ENCODE measurements at places on chromosomes 4 and X.

GRCh38 chr4:11471618-11472017 lies 42.9 kb upstream of the HS3ST1 start:
- H3K4me3 ChIP-seq: no peak overlapping the region
- no peak for DNase-seq
- H3K36me3 ChIP-seq: no peaks in the 10 kb centered on the region
- H3K27me3 ChIP-seq: no peaks in the 10 kb centered on the region
- no peak overlapping the region for H3K27ac ChIP-seq

GRCh38 chrX:22746081-22746480 lies 253.7 kb upstream of the DDX53 start:
- no peak overlapping the region for H3K4me3 ChIP-seq
- no peaks in the 10 kb centered on the region for H3K36me3 ChIP-seq
- H3K4me1 ChIP-seq: peaks cover 6% of the 10 kb centered on the region
- no peak for DNase-seq
- H3K27me3 ChIP-seq: no peaks in the 10 kb centered on the region

DNA sequence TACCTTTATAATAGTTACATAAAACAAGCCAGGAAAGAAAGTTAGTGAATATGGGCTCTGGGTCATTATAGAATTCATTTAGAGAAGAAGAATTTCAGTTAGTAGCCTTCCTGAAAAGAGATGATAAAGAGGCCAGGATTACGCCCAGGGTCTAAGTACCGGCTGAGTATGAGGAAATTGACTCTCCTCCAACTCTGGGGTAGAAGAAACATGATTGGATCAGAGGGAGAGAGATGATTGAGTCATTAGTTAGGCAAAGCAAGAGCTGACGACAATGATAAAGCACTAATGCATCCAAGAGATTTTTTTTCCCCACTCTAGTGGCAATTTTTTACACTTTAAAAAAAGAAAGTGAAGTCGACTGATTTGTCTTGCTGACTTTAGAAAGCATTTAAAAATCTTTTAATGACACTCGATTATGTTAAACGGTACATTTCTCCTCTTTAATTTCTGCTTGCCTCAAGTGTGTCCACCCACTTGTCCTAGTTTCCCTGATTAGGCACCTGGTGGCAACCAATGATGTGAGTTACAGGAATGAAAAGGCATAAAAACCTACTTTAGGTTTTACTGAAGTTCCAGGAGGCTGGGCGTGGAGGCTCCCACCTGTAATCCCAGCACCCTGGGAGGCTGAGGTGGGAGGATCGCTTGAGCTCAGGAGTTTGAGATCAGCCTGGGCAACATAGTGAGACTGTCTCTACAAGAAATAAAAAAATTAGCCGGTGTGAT lies 37.3 kb upstream of the IGFBP7 start:
- H3K36me3 ChIP-seq: no peaks in the 10 kb centered on the region
- peaks cover 29% of the 10 kb centered on the region for H3K4me1 ChIP-seq
- H3K27me3 ChIP-seq: no peaks in the 10 kb centered on the region
- no peak overlapping the region for H3K27ac ChIP-seq
- DNase-seq: no peak

DNA sequence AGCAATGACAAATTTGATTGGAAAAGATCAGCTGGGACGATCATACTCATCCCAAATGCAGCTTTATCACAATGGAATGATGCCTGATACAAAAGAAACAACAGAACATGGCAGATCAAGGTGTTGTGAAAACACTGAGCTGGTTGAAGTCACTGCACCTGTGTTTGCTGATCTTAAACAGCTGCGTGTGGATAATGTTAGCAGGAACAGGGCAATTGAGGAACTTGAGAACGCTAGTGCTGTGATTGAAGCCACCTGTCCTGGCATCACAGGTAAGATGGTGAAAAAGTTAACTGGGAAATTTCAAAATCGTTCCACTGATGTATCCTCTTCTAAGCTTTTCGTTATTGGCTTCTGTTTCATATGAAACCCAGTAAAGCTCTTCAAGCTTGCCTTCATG lies 27.4 kb upstream of the SOD3 start:
- no peaks in the 10 kb centered on the region for H3K27me3 ChIP-seq
- DNase-seq: no peak
- no peaks in the 10 kb centered on the region for H3K36me3 ChIP-seq
- H3K4me3 ChIP-seq: no peak overlapping the region

DNA sequence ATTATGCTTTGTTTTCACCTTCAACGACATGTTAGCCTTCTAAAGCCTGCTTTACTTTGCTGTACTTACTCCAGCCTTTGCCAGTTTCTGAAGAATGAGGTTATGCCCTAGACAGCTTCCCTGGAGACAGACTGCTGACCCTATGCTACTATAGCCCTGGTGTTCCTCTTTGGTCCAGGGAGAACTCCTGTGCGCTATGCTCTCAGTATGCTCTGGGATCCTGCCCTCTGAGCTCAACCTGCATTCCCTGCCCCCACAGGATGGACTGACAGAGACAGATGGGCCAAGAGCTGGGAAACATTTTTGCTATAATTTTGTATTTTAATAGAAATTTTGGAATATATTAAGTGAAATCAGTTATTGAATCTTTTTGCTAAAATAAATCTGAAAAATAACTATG lies 425.9 kb downstream of the TMA16 start:
- H3K27me3 ChIP-seq: no peaks in the 10 kb centered on the region
- H3K36me3 ChIP-seq: no peaks in the 10 kb centered on the region
- H3K27ac ChIP-seq: no peak overlapping the region
- H3K4me1 ChIP-seq: no peaks in the 10 kb centered on the region

DNA sequence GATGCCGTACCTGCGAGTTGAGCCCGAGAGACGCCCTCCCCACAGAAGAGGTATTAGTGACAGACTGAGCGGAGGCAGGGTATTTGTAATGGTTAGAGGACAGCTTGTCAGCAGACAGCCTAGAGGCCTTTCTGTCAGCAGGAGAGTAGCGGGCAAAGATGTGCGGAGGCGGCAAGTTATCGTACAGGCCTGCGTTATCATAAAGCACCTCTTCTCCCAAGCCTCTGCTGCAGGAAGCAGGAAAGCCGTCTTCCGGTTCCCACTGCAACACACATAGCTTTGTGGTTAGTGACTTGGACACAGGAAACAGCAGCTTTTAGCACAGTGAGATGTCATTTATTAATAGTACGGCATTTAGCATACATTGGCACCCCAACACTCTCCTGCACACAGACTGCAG lies 158.3 kb downstream of the AFAP1 start:
- peak overlapping the region; percentile 86 for H3K27ac ChIP-seq
- no peak overlapping the region for H3K4me3 ChIP-seq
- no peaks in the 10 kb centered on the region for H3K27me3 ChIP-seq
- peaks cover 64% of the 10 kb centered on the region for H3K36me3 ChIP-seq

GRCh38 chrX:53125506-53125905 lies 31.6 kb downstream of the KANTR start:
- H3K4me3 ChIP-seq: no peak overlapping the region

DNA sequence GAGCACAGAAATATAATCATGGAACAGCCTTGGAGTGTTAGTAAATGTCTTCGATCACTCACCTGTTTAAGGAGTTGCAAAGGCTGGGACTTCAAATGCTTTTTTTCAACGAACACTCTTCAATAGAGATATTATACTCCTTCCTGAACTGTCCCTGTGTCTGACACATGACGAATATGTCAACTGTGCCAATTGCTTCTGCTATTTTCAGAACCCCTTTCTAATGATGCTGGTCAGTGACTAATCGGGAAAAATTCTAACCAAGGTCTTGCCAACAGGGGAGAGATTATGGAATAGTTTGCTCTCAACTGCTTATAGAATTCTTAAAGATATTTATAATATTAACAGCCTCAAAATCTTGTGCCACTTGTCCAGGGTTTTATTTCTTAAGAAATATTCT lies 8.5 kb upstream of the KLHL34 start:
- H3K4me3 ChIP-seq: no peak overlapping the region
- no peaks in the 10 kb centered on the region for H3K4me1 ChIP-seq
- no peaks in the 10 kb centered on the region for H3K36me3 ChIP-seq
- peaks cover 3% of the 10 kb centered on the region for H3K27me3 ChIP-seq
- no peak overlapping the region for H3K27ac ChIP-seq

GRCh38 chrX:16444353-16444752 lies 205.6 kb upstream of the S100G start:
- no peak overlapping the region for H3K4me3 ChIP-seq
- H3K36me3 ChIP-seq: no peaks in the 10 kb centered on the region
- peaks cover 19% of the 10 kb centered on the region for H3K4me1 ChIP-seq
- no peak for DNase-seq

DNA sequence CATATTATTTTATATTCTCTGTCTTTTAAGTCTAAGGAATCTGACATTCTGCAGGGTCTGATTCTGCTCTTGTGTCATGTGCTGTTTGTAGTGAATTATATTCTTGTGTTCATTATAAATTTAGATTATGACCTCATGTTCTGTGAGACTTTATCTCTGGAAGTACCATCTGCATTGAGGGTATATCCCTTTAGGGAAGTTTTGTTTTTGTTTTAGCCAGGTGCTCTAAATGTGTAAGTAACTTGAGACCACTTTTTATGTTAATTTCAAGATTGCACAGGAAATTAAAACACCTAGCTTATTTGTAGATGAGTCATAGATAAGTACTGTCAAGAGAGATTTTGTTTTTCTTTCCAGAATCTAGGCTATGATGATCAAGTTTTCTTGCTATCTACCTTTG lies 35.0 kb upstream of the DKK2 start:
- H3K27ac ChIP-seq: no peak overlapping the region
- H3K27me3 ChIP-seq: peaks cover 3% of the 10 kb centered on the region
- no peak overlapping the region for H3K4me3 ChIP-seq

DNA sequence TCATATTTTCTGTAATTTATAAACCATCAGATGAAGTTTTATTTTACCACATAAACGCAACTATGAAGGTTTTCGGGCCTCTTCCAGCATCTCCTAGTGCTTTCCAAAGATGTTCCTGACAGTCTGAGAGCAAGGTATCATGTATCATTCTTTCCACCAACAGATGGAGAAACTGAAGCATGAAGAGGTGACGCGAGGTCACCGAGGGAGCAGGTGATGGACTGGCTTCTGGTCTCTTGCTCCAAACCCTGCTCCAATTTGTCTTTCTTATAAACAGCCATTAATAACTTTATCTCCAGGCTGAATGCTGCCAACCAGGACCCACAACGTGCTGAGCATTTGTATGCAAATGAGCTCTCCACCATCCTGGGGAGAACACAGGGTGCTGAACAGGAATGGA lies 86.3 kb upstream of the MAML3 start:
- no peaks in the 10 kb centered on the region for H3K27me3 ChIP-seq
- no peak for DNase-seq
- H3K4me3 ChIP-seq: no peak overlapping the region
- no peaks in the 10 kb centered on the region for H3K36me3 ChIP-seq

DNA sequence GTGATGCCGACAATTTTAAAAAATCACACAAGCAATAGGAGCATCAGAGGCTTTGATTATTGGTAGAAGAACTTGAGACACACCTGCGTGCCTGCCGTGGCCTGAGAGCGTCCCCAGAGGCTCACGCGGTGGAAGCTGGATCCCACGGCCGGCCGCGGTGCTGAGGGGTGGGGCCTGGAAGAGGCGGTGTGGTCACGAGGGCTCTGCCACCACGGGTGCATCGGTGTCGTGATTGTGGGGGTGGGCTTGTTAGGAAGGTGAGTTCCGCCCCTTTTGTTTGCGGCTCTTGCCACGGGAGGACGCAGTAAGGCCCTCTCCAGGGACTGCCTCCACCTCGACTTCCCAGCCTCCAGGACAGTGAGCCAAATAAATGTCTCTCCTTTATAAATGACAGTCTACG lies 77.2 kb upstream of the ADRA2C start:
- DNase-seq: no peak
- no peak overlapping the region for H3K27ac ChIP-seq
- H3K4me3 ChIP-seq: no peak overlapping the region
- peaks cover 39% of the 10 kb centered on the region for H3K27me3 ChIP-seq
- H3K4me1 ChIP-seq: peaks cover 6% of the 10 kb centered on the region

DNA sequence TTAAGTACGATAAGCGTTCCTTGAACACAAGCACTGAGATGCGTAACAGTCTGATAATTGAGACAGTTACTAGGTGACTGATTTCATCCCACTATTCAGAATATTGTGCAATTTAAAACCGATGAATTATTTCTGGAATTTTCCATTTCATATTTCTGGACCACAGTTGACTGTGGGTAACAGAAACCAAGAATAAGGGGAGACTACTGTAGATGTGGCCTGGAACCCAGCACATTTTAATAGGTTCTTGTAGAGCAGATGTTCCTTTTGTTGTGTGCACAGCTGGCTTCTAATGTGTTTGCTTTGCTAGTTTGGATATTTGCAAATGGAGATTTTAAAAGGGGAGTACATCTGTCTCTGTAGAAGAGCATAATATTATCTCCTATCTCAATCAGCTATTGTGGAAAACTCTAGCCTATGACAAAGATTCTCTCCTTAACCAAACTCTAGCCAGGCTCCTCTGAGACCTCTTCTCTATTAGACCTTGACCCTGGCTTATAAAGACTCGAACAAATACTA lies 16.4 kb downstream of the NAAA start:
- H3K27me3 ChIP-seq: no peaks in the 10 kb centered on the region
- peaks cover 5% of the 10 kb centered on the region for H3K36me3 ChIP-seq
- peaks cover 6% of the 10 kb centered on the region for H3K4me1 ChIP-seq
- no peak for DNase-seq

DNA sequence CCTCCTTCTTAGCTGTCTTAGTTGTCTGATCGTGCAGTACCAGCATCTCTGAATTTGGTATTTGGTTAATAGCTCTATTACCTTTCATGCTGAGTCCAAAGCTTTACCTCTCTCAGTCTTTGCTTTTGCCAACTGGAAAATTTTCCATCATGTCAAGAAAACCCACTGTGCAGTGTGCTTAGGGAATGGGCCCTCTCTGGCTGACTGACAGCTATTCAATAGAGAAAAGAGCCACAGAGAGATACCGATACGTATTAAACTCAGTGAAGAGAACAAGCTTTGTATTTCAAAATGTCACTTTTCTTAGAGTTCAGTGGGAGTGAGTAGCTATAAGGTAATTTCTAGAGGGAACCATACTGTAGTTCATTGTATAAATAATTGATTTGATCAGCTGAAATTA lies 1507.1 kb downstream of the C4orf33 start:
- no peak overlapping the region for H3K4me3 ChIP-seq
- H3K4me1 ChIP-seq: peaks cover 2% of the 10 kb centered on the region
- DNase-seq: no peak
- no peak overlapping the region for H3K27ac ChIP-seq

DNA sequence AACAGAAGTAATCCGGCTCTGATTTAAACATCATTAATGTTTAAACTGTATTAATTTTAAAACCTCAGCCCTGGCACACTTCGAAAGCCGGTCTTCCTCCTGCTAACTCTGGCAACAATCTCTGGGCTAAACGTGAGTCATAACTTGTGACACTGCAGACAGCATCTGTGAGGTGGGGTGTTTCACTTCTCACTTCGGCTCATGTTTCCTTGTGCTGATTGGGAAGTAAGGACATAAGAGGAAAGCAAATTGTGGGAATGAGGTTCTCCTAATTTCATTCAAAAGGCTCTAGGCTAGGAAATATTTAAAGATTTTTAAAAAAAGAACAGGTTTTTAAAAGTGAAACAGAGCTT lies 139.9 kb upstream of the USP9X start:
- peaks cover 2% of the 10 kb centered on the region for H3K4me1 ChIP-seq
- H3K4me3 ChIP-seq: no peak overlapping the region
- H3K36me3 ChIP-seq: peaks cover 2% of the 10 kb centered on the region
- no peak overlapping the region for H3K27ac ChIP-seq
- no peak for DNase-seq

- H3K36me3 ChIP-seq: no peaks in the 10 kb centered on the region
- no peak overlapping the region for H3K4me3 ChIP-seq
- H3K27me3 ChIP-seq: no peaks in the 10 kb centered on the region
- H3K27ac ChIP-seq: no peak overlapping the region
- no peak for DNase-seq
- peaks cover 12% of the 10 kb centered on the region for H3K4me1 ChIP-seq
These were observed 21.0 kb downstream of the MAOA start for GRCh38 chrX:43676971-43677572.

GRCh38 chrX:149630681-149631233 lies 835 bp downstream of the TMEM185A start:
- peak overlapping the region; percentile 92 for H3K4me3 ChIP-seq
- peaks cover 18% of the 10 kb centered on the region for H3K4me1 ChIP-seq
- no peak for DNase-seq
- H3K27ac ChIP-seq: peak overlapping the region; percentile 90
- no peaks in the 10 kb centered on the region for H3K36me3 ChIP-seq

Measured in mesothelial cell of epicardium (in vitro differentiated cells).